ENCODE measurements at places on chromosomes 13 and 19. TPM values are rescaled to one million over a fixed set of nuclear protein-coding genes. Genes with fewer than 3 reads are reported as not detected.

DNA sequence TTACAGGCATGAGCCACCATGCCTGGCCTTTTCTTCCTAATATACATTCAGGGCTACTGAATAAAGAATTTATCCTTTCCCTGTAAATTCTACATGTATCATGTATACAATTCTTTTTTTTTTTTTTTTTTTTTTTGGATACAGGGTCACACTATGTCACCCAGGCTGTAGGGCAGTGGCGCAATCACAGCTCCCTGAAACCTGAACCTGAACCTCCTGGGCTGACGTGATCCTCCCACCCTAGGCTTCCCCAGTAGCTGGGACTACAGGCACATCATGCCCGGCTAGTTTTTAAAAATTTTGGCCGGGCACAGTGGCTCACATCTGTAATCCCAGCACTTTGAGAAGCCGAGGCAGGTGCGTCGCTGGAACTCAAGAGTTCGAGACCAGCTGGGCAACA lies 6.5 kb upstream of the SLC44A2 start:
- no peak for DNase-seq

GRCh38 chr19:38815059-38816001 lies 2.6 kb upstream of the LGALS4 start:
- peak; percentile 81 for DNase-seq

ERICH6B gene
- not detected for total RNA-seq

NPAS1 gene
- total RNA-seq, result 1.1 TPM

ZIC5 gene
- not detected for total RNA-seq

ZNF208 gene
- total RNA-seq, result 0.67 TPM

HOOK2 gene
- 52.2 TPM for total RNA-seq

PLK5 gene
- total RNA-seq, result not detected

- no peak for DNase-seq
Measured at GRCh38 chr19:41309180-41310032, 566 bp upstream of the CCDC97 start.

DNA sequence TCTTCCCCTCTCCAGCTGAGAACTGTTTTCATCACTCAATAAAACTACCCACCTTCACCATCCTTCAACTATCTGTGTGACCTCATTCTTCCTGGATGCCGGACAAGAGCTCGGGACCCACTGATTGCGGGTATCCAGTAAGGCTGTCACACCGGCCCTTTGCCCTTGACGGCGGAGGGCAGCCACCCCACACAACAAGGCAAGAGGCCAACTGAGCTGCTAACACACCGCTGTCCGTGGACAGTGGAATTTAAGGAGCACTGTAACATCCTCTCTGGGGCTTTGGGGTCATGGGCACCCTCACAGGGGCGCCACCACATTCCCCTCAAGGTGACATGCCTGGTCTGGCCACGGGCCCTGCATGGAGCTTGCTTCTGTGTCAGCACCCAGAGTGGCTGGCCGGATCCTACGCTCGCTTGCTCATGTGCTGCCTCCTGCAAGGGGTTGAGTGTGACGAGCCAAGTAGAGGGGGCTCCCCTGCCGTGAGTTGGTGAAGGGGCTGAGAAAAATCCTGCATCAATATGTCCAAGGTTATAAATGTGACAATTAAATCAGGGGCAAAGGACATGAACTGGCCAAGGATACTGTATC lies 31.4 kb downstream of the LHFPL6 start:
- DNase-seq, result no peak

DNA sequence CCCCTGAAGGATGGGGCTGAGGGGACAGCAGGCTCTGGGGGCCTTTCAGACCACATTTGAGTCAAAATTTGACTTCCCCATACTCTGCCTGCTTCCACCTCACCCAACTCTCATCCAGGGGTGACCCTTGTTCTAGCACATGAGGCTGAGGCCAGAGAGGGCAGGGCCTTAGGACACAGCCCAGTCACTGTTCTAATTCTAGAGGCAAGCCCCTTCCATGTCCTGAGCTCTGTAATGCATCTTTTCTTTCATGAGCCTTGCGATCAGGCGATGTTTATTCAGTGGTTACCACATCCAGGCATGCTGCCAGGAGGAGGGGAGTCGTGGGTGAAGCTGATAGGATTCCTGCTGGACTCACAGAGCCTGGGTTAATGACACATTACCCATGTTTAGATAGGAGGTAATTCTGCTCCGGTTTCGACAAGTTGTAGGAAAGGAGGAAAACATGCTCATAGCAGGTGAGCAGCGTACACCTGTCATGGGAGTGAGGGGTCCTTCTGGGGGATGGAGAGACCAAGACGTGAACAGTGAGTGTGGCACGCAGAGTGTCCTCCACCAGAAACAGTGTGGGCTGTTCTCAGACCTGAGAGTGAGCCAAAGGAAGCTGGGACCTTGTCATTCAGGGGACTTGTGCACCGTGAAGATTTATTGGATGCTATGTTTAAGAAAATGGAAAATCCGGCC lies 9.3 kb downstream of the RPS9 start:
- peak; percentile 96 for DNase-seq

DNA sequence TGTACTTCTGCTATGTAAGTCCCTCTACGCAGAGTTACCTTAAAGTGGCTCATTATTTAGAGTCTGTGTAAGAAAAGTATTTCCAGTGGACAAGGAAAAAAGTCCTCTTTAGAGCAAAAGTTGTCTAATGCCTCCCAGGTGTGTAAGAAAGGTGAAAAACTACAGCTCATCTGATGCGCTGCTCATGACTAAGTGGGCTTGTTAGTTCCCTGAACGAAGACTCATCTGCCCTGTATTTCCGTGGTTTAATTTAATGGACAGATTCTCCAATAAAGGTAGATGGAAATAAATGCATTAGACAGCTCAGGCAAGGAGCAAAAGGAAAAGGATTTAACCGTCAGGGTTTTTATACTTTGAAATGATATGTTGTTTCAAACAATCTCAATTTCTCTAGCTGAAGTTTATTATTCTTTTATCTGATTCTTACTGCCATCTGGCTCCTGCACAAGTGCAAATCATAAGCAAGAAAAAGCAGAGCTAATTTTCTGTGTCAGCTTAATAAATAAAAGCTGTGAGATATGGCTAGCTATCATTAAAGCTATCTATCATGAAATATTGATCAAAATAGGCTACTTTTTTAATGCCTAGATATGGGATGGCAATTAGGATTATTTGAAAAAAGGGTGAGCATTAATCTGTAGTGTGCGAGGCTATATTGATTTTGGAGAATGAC lies 73.7 kb upstream of the PCDH9 start:
- DNase-seq, result no peak

ZNF324B gene
- total RNA-seq, result 5.3 TPM

TMEM238 gene
- total RNA-seq, result 31.4 TPM

DNA sequence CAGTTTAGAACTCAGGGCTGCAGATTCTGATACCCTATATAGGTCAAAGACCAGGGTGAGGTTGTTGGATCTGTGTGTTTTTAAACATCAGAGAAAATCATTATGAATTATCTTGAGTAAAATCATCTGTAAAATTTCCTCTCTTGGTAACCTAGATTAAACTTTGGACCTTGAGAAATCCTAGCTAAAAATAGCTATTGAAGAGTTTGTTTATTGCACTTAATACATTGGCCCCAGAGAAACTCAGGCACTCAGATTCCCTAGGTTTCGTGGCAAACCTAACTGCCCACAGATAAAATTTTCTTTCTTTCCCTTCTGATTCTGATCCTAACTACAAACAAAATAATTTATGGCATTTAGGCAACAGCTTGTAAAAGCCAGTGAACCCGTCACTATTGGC lies 102.3 kb downstream of the GPC6 start:
- no peak for DNase-seq

DNA sequence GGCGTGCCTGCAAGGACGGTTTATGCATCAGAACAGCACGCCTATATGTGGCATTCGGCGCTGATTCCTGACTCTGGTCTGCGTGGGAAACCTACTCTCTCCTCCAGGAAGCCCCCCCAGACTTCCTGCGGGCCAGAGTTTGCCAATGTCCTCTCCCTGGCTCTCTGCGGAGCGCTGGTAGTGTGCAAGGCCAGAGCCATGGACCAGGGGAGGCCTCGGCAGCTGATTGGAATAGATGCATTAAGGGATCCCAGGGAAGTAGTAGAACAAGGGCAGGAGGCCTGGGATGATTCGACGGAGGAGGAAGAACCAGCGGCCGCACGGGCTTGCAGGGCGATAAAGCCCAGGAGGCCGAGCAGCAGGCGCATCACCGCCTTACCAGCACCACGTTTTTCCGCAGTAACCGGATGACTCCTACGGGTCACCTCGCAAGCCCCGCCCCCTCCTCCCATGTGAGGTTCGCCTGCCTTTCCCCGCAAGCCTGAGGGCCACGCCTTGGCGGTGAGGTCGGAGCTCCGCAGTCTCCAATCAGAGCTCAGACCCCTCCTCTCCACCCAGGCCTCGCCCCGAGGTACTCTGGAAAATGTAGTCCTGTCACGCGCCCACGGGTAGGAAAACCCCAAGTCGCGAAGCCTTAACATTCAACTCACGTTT lies 5.0 kb downstream of the CLEC11A start:
- peak; percentile 71 for DNase-seq
